ENCODE measurements at places on chromosomes 2 and 18. TPM values are rescaled to one million over a fixed set of nuclear protein-coding genes. Genes with fewer than 3 reads are reported as not detected.

The DSG1 gene
- total RNA-seq = 0.32 TPM

DNA sequence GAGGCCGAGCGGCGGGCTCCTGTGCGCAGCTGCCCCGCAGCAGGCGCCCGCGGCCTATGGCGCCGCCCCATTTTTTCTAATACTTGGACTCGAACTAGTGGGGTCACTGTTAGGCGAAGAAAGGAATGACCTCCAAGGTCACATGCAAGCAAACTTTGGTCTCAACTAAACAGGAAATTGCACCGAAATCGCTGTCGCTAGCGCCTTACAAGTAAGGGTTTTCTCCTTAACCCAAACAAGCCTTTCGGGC lies 339 bp downstream of the ACAA2 start:
- DNase-seq = no peak

DNA sequence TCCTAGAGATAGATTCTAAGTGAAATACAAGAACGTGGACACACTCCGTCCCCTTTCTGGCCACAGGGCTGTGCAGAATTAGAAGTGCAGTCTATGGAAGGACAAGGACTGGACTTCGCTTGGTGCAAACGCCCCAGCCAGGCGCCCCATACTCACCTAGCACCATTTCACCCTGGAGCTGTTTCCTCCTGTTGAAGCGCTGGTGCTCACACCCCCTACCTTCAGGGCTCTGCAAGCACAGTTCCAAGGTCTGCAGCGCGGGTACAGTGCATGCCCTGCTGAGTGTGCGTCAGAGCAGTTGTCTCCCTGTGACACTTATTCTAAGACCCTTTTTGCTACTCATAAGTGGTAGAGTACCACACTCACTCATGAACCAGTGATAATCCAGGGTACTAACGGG lies 3.0 kb downstream of the HPCAL1 start:
- DNase-seq = no peak

DNA sequence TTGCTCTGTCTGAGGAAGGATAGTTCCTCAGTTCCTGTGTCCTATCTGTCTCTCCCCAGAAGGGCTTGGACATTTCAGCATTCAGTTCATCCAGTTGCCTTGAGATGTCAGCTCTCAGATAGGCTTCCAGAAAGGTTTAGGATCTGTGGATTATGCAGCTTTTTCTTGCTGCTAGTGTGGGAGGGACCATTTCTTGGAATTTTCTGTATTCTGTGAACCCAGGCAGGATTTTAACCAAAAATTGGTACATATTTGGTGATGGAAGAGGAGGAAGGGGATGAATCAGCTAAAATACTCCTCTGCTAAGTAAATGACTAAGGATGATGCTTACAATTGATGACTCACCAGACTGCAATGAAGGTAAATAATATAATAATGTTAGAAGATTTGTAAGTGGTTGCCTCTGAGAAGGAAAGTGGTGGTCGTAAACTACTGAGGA lies 58.6 kb upstream of the DOCK10 start:
- DNase-seq = peak; percentile 88

GRCh38 chr2:20103530-20103929 lies 52.1 kb upstream of the LAPTM4A start:
- DNase-seq = no peak

The IL18R1 gene
- total RNA-seq = 2.2 TPM

DNA sequence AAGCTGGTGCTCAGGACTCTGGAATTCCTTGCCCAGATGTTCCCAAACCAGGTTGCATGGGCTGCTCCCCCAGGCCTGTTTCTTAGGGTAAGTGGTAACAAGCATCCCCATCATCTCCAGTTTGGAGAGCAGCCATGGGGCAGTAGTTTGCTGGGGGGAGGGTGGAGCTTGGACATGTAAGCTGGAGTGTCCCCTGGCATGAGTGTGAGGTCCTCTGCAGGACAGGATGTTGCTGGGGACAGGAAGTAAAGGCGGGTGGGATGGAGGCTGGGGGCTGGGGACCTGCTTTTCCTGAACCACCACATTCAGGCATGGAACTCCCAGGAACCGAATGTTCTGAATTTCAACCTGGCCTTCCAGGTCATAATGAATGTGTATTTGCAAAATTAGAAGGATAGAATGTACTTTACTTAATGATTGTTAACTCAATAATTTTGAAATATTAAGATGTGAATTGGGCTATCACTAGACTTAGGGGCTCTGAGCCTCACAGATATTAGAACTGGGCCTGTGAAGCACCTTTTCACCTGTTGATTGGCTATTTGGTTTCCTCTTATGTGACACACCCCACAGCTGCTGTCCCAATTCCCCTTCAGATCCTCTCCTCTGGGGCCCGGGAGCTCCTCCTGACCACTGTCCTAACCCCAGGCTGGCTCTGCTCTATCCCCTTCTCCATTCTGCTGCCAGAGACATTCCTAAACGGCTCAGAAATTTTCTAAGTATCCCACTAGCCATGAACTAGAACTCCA lies 66.4 kb upstream of the EPAS1 start:
- DNase-seq = no peak

- DNase-seq = no peak
Observed at GRCh38 chr18:77658751-77659448, 409.3 kb downstream of the GALR1 start.

DNA sequence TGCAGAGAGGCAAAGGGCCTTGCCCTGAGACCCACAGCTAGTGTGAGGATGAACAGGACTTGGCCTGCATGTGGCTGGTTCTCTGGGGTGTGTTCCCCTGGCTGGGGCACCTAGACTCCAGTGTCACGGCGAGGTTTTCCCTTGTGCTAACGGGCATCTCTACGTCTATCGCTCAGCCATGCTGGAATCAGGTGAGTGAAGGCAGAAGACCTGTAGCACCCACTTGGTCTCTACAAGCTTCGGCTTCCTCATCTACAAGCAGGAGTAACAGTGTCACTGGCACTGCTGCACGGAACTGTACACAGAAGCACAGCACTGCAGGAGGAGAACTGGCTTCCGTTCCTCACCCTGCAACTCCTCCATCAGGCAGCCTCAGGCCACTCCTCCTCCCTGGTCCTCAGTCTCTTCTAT lies 30.6 kb downstream of the HS1BP3 start:
- DNase-seq = no peak

The CIB4 gene
- not detected for total RNA-seq

The ACTG2 gene
- total RNA-seq = 0.21 TPM

GRCh38 chr2:205405194-205405593 lies 277.1 kb upstream of the NRP2 start:
- DNase-seq = peak; percentile 41

GRCh38 chr2:158661231-158661630 lies 133.9 kb upstream of the DAPL1 start:
- no peak for DNase-seq

The HOXD4 gene
- 0.82 TPM for total RNA-seq

The ASB18 gene
- total RNA-seq = not detected

The SOX11 gene
- total RNA-seq = 3.4 TPM

- no peak for DNase-seq
Observed at GRCh38 chr2:168355779-168356476, 100.1 kb upstream of the CERS6 start.

DNA sequence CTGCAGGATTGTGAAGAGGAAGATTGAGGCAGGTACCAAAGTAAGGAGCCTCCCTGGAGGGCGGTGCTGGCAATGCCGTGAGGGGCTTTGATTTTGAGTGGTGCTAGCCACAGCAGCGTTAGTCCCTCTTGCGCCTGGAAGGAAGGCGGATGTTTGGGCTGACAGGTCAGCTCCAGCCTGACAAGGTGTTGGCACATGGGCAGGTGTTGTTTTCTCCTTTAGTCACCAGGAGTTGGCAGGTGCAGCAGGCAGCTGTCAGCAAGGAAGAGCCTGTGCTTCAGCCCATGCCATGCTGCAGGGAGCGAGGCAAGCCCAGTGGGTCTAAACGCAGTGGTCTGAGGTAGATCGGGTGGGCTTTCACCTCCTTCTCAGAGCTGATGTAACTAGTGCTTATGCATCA lies 8.5 kb downstream of the SEC11C start:
- no peak for DNase-seq

DNA sequence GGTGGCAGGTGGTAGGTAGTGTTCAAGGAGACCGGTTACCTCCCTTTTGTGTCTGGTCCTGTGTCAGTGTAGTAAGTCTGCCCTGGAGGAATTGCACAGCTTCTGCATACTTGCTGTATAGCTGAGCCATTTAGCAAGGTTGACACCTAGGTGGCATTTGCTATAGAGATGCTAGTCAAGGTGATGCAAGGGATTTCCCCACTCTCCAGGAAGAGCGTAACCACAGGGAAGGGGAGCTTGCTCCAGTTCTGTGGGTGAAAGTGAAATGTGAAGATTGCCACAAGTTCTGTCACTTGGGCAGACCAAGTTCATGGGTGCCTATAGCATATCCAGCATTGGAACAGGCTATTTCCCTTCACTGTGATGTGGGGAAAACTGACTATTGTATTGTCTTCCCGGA lies 28.1 kb downstream of the NAT8 start:
- no peak for DNase-seq

The IDH1 gene
- total RNA-seq = 130 TPM

GRCh38 chr2:73889206-73889605 lies 3.6 kb upstream of the ACTG2 start:
- DNase-seq = no peak

DNA sequence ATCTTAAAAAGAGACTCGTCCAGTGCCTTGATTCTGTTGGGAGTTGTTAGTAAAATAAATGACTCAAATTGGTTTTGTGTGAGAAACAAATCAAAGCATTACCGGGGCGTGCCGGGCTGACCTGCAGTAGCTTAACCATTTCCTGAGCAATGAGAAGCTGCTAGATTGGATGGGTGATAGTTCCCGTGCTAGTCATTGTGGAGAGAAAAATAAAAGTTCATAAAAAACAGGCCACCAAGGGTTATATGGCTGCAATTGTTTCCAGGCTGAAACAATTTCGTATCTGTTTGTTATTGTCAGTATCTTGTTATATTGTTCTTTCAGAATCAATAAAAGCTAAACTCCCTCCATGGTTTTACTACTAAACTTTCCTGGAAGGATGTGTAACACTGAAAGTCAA lies 314.4 kb downstream of the MTX2 start:
- DNase-seq = peak; percentile 39

DNA sequence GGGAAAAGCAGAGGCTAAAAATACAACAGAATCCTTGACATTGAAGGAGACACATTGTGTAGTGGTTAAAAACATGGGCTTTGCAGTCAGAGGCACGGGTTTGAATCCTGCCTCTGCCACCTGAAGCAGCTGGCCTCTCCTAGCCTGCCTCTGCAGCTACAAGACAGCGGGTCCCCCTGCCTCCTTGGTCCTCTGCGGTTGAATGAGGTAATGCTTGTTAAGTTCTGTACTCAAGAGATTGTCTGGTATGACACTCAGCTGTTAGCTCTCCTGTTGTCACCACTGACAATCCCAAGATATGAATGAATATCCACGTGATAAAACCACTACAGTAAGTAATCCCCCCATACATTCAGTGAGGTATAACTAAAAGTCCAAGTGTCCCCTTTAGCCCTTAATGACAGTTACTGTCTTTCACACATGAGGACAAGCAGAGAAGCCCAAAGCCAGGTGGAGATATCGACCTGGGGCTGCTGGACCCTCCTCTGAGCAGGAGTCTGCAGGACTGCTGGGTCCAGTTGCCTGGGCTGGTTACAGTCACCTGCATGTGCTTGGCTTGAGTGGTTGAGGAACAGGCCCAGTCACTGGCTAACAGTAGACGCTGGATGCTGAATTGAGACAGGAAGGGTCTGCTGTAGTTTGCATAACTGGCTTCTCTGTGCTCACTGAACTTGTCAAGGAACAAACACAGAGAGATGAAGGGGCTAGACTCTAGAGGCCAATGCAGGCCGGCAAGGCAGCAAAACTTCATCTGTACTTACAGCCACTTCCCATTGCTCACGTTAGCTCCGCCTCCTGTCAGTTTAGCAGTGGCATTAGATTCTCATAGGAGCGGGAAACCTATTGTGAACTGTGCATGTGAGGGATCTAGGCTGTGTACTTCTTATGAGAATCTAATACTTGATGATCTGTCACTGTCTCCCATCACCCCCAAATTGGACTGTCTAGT lies 85.5 kb downstream of the TGFA start:
- no peak for DNase-seq
